ENCODE measurements at places on chromosomes 5 and 9.

DNA sequence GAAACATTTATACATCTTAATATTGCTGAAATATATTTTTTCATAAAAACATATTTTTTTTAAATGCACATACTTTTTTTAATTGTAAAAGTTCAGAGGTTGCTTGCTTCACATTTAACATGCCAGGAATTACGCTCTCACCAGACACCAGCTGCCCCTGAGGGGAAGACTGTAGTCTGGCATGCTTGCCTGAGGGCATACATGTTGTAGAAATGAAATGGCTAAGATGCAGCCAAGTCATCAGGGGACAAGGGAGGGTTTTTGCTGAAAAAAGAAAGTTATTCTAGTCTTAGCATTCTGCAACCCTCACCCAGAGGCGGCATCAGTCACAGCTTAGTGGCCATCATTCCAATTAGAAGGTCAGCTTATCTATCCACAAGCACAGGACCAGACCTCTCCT is 426.7 kb upstream of the FTMT start:
- DNase-seq = no peak

DNA sequence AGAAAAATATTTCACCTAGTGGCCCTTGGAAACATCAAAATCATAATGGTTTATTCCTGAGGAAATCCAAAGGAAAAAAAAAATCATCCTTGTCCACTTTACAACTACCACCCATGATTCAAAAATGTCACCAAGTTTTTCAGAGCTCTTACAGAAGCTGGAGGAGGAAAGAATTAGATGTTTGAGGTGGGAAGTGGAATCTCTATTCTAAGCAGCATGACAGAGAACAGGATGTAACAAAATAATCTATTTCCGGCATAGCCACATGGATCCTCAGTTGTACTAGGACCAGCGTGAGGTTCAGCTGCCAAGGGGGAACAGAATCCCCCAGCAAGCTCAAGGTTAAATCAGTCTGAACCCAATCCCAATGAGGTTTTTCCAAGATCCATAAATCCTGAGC is 40.2 kb downstream of the FBXW11 start:
- no peak for DNase-seq

DNA sequence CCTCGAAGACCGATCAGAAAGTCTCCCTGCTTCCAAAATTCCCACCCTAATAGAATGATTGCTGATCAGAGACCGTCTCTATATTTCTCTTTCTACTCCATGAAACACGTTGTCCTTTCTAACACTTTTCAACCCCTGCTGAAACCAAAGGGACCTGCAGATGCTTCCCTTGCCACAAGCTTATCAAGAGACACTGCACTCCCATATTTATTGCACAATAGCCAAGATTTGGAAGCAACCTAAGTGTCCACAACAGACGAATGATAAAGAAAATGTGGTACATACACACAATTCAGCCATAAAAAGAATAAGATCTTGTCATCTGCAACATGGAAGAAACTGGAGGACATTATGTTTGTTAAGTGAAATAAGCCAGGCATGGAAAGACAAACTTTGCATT is 125.1 kb downstream of the FOXD1 start:
- no peak for DNase-seq

DNA sequence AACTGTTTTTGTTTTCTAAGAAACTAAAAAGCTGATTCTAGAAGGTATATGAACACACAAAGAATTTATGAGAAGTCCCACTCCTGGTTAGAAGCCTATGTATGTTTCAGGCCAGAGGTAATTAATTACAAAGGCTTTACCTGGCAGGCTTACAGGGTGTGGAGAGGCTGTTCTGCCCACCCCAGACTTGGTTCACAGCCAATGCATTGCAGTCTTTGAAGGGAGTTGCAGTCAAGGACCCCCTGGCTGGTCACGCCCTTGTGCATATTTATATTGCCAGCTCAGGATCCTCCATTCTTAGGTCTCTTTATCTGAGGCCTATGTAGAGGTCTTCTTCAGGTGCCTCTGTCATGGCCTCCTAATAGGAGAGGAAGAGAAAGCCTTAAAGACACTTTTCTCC is 13.6 kb upstream of the PRSS3 start:
- DNase-seq = no peak

DNA sequence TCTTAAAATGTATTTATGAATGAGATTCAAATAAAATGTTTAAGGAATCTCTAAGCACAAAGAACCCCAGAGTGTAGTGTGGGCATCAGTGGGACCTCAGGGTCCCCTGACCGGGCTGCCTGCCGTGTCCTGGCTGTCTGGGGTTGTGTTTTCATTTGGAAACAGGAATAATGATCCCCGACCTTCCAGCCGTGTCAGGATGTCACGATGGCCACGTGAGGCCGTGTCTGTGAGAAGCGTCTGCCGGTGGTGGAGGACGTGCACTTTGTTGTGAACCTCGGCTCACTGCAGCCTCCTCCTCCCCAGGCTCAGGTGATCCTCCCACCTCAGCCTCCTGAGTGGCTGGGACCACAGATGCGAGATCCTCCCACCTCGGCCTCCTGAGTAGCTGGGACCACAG is 4.3 kb downstream of the TRAF2 start:
- no peak for DNase-seq

- no peak for DNase-seq
Measured at GRCh38 chr5:113172231-113172826, 195.7 kb downstream of the DCP2 start.

DNA sequence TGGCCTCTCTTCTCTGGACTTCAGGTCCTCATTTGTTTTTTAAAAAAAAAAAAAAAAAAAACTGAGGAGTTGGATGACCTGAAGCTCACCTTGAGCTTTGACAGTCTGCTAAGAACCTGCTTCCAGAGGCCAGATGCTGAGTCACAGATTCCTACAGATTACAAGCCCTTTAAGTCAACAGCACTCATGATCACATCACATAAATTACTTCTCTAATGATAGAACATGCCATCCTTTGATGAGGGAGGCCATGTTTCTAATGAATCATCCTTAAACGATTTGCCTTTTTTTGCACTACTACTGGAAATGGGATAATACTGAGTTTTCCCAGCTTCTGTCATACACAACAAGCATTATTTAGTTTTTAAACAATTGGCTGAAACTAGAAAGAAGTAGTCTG is 34.2 kb upstream of the MYOT start:
- no peak for DNase-seq

- no peak for DNase-seq
Measured at GRCh38 chr9:36746415-36746814, 173.7 kb downstream of the MELK start.

- no peak for DNase-seq
Measured at GRCh38 chr5:159319363-159319762, 10.9 kb downstream of the IL12B start.

DNA sequence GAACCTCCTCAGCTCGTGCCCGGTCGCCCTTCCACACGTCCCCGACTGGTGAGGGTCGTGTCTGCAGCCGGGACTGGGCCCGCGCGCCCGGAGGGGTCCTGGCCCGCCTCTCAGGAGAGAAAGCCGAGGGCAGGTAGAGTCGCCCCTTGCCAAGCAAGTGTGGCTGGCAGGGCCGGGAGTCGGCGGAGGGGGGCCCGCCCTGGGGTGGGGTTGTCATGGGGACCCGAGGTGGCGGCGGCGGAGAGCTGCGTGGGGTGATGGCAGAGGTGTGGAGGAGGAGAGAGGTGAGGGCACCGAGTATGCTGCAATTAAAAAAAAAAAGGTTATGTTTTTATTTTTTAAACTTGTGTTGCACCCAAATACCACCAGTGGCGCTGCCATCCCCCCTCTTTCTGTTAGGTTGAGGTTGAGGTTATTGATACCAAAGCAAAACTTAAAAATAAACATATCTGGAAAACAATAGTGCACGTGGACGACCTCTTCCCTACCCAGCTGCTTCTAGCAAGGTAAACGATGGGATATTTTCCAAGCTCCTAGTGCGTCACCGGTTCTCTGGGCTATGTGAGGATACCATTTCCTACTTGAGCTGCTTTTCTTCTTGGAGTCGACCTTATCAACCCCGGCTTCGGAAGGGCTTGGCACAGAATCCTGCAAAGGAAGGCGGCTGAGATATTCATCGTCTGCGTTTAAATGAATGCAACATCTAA is 660 bp downstream of the SCAMP1 start:
- DNase-seq = peak; percentile 31

DNA sequence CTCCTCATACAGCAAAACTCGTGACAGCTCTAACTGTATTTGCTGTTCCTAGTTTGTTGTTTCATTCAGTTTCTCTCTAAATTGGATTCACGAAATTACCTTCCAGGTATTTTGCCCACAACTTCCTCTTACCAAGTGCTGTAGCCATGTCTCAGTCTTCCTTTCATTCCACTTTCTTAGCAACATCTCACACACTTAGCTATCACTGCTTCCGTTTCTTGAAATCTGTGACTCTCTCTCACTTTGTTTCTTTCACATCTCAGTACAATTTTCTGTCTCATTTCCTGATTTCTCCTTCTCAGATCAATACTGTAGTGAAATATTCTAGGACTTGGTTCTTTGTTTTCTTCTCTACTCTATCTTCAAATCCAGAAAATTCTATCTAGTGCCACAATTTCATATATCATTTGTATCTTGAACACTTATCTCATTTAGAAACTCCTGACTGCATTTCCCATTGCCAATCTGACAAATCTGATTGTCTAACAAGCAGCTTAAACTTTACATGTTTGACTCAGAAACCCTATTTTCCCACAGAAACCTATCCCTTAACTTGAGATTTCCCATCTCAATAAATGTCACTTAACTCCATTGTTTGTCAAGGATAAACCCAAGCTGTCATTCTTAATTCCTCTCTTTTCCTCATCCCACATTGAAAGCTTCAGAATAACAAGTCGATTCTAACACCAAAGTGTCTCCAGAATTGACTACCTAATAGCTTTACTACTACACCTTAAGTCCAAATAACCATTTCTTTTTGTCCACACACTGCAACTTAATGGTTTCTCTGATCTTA is 303.1 kb downstream of the CDH12 start:
- DNase-seq = no peak

- no peak for DNase-seq
Measured at GRCh38 chr9:88468226-88468625, 66.8 kb upstream of the NXNL2 start.

DNA sequence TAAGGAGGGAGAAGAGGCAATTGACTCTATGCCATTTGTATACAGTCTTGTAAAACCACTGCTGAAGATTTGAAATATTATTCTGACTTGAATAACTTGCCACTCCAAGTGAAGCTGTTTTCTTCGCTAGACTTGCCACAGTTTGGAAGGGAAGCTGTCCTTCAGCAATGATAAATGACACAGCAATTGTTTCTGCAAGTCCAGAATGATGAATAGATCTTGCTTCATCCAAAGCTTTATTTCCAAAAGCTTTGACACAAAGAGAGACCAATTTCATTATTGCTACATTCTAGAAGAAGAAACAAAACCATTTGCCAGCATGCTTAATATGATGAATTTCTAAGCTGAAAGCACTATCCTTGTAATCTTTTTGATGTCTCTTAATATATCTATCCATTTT is 73.7 kb downstream of the ZNF366 start:
- DNase-seq = no peak

- DNase-seq = peak; percentile 10
Measured at GRCh38 chr9:35162605-35163315, 951 bp downstream of the UNC13B start.

DNA sequence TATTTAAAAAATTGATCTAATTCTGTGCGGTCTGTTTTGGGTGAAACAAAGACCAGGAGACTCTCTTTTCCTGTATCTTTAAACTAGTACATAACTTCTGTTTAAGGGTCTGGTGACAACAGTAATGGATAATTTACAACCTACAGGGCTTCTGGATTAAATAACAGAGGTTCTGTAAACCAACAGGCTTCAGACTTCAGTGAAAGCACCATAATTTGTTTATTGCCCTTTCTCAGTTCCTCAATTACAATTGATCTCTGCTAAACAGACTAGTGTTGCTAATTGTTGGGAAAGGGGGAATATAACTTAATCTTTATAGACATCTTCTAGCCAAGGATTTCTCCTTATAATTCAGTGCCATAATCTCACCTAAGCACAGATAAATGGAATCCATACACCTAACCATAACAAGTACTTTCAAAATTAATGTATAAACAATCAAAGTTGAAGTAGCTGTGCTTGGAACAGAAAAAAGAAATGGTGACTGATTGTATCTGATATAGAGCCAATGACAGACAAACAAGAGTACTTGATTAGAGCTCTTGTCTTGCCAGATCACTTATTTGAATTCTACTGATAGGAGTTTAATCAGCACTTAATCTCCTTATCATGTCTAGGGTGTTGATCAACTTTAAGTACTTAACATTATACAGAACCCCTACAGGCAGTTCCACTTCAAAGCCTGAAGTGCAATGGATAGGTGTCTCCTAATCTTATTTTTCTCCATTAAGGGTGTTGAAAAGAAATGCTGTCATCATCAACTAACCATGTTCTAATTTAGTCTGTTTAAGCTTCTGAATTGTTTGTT is 536.0 kb downstream of the NR2F1-AS1 start:
- DNase-seq = peak; percentile 25

- no peak for DNase-seq
Measured at GRCh38 chr5:2732850-2733249, 18.6 kb downstream of the IRX2 start.

DNA sequence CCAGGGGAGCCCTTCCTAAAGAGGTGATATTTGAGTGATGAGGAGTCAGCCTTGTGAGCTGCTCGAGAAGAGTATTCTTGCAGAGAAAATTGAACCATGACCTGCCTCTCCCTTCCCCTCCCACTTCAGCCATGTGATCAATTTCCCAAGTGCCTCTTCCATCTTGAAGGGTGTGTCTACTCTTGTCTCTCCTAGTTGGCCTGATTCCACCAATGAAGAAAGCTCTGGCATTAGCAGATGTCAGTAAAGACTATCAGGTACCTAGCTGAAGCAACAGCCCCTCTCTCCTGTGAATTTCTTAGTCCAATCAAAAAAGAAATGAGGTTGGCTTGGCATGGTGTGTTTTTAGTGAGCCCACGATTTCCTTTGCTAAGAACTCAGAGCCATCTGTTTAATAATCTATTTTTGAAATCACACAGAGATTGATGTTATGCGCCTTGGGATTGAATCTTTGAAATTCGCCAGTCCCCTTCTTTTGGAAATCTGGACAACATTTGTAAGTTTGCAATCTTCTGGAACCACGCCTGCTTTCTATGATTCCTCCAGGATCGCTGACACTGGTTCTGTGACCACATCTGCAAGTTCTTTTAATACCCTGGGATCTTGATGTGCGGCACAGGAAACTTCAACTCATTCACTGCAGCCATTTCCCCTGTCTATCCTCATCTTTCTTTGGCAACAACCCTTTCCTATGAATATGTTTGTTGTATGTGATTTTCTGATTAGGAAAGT is 404.6 kb downstream of the DMRT2 start:
- DNase-seq = no peak

- DNase-seq = no peak
Measured at GRCh38 chr9:124450931-124451661, 845 bp downstream of the ADGRD2 start.

- DNase-seq = no peak
Measured at GRCh38 chr9:81073821-81074220, 615.5 kb downstream of the TLE1 start.

- DNase-seq = no peak
Measured at GRCh38 chr5:39579750-39580149, 155.0 kb upstream of the DAB2 start.

- no peak for DNase-seq
Measured at GRCh38 chr5:177142098-177142611, 8.6 kb downstream of the NSD1 start.

Data from left renal pelvis (tissue), 4 donors.